CD4-positive, alpha-beta T cell treated with Interleukin-10 for 1 hour (primary cell): ENCODE measurements at places on chromosomes 7 and 10.

DNA sequence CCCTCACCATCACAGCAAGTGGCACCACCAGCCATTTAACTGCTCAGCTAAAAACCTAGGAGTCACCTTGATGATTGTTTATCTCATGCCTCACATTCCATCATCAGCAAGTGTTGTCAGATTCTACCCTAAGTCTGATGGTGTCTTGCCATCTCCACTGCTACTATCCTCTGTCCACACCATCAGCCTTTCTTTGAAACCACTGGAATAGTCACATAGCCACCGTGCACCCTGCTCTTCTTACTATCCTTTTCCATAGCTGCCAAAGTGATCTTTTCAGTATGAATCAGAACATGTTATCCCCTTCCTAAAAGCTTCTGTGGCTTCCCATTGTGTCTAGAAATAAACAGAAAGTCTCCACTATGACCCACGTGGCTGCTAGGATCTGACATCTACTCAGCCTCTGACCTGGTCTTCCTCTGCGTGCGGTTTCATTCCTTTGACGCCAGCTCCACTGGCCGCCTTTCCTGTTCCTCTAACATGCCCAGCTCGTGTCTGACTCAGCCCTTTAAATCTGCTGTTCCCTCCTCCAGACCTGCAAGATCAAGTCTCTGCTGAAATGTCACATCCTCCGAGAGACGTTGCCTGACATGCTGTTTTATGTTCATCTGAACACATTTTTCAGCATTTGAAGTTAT, 16.5 kb upstream of the CHN2 start:
- DNase-seq, result peak; percentile 25

DNA sequence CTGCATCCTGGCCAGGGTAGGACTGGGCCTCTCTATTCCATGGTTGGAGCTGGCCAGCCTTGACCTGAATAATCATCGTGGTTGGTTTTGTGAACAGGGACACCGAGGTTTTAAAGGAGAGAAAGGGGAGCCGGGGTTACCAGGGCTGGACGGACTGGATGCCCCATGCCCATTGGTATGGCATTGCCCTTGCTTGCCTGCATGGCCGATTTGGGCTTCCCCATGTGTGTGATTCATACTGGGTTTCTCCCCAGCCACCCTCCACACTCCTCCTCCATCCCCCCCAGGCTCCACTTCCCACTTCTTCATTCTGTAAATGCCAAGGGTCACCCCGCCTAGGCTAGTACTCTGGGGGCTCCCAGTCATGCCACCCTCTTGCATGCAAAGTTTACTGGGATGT, 98.8 kb upstream of the MACROH2A2 start:
- no peak for DNase-seq

GRCh38 chr7:117308891-117309290, 14.0 kb downstream of the WNT2 start:
- no peak for DNase-seq

DNA sequence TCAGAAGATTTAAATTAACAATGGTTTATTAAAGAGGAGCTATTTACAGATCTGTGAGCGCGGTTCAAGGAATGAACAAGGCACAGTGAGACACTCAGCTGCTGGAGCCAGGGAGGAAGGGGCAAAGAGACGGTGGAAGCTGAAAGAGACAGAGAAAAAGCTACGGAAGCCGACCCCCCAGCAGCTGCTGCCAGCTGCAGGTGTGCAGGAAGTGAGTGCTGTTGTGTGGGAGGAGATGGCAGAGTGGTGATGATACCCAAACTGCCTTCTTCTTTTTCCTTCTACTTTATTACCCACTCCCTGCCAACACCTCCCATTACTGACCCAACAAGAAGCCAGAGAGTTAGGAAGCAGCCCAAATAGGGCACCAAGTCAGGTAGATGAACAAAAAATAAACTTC, 41.9 kb upstream of the MBL2 start:
- DNase-seq, result no peak

DNA sequence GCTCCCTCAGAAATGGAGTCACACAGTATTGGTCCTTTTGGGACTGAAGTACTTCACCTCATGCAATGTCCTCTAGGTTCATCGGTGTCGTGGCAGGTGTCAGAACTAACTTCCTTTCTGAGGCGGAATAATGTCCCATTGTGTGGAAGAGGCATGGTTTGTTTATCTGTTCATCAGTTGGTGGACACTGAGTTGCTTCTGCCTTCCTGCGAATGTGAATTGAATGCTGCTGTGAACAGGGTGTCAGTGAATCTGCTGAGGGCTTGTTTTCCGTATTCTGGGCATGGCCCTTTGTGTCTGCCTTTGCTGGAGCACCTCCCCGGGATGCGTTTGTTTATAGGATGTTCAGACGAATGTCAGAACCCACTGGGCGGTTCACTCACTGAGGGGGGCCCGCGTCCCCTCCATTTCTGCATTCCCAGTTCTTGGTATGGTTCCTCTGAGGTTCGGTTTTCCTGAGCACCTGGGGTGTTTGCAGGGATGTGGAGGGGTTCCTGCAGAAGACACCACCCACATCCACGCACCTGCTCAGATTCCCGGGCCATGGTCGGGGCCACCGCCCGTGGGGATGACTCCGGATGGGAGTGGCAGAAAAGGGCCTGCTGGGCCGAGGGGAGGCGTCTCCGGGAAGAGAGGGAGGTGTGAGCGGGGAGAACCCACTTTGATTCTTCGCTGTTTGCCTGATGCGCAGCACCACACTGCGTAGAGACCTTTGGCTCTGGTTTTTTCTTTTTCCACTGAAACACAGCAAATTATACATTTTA, 33.1 kb downstream of the CHST12 start:
- DNase-seq, result no peak

DNA sequence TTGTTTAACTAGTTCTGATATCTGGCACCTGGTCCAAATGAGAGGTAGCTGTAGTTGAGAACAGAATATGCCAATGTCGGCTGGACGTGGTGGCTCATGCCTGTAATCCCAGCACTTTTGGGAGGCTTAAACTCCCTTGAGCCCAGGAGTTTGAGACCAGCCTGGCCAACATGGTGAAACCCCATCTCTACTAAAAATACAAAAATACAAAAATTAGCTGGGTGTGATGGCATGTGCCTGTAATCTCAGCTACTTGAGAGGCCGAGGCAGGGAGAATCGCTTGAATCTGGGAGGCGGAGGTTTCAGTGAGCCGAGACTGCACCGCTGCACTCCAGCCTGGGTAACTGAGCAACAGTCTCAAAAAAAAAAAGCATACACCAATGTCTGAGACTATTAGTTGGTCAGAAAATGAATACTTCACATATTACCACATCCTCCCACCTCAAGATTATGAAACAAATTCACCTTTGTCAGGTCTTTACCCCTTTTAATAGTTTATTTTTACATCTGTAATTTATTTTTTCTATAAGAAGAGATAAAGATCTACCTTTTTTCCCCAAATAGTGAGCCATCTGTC, 38.8 kb downstream of the EPC1 start:
- no peak for DNase-seq

DNA sequence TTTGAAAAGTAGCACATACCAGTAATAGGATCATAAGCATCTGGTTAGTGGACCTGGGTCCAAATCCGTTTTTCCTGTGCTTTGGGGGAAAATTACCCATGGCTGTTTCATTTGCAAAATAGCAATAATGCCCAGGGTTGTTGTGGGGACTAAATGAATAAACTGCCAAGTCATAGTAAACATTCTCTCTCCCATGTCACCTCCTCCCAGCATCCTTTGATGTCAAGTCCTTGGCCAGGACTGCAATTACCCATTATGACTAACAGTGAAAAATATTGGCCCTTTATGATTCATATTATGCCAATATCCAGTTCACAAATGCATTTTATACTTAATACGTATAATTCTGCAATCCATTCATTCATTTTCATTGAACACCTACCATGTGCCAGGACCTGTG, 23.0 kb downstream of the TOMM7 start:
- DNase-seq, result no peak

DNA sequence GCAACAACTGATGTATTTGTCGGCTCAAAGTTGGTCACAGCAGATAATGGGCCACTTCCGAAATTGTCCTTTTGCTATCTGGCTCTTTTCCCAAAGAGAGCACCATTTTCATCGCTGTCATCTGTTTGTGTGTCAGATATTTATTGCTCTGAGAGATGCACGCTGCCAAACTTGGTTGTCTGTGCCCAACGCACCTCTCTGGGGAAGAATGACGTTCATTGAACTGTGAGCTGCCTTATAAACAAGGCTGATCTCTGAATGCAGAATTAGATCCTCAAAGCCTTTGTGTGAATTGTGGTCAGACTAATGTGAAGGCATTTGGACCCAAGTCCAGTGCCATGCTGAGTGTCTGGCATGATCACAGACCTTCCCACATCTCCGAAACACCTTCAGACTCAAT, 174.7 kb upstream of the LYZL1 start:
- DNase-seq, result no peak

DNA sequence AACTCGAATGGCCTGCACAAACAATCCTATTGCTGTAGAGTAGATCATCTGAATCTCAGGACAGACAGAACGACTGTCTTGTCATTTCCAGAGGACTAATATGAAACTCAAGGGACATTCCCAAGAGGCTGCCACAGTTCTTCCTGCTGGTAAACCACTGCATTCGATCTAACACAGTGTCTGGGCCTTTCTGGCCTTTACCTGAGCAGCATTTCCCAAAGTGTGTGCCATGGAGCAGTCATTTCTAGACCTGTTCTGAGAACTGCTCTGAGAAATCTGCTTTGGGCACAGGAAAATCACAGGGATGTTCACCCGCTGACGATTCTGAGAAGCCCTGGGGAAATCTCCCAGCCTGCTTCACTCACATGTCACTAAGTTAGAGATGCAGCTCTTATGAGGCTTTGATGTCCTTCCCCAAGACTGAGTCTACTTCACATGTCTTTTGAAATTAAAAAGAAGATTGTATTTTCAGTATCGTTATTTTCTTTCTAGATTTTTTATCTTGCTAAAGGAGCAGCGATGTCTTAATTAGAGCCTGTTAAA, 18.4 kb downstream of the GPNMB start:
- no peak for DNase-seq

GRCh38 chr10:112735041-112735695, 214.9 kb upstream of the TCF7L2 start:
- no peak for DNase-seq

DNA sequence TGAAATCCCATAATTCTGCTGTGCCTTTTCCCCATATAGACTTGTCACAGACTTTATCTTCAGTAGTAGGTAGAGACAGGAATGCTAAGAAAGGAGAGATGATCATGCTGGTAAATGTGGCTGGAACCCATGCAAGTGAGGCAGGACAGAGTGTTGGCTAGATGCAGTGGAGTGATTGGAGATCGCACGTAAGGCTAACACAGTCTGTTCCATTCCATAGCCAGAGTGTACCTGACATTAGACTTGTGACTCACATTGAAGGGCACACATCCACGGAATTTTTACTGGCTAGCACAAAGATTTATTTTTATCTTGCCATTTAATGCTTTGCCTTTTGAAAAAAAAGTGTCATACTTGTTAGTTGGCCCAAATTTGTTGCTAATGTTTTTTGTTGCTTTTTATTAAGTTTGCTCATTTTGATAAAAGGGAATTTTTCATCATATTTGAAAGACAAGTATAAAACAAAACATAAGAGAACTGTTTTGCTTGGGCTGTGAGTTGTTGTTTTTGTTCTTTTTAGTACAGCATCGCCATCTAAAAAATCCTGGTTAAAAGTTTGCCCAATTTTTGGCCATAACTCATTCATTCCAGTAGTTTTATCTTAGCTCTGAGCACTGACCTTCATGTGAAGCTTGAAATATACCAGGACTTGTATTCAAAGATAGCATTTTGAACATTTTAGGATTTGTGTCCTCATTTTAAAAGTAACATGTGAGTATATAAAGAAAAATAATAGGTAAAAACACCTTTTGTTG, 81.0 kb downstream of the CPED1 start:
- no peak for DNase-seq

DNA sequence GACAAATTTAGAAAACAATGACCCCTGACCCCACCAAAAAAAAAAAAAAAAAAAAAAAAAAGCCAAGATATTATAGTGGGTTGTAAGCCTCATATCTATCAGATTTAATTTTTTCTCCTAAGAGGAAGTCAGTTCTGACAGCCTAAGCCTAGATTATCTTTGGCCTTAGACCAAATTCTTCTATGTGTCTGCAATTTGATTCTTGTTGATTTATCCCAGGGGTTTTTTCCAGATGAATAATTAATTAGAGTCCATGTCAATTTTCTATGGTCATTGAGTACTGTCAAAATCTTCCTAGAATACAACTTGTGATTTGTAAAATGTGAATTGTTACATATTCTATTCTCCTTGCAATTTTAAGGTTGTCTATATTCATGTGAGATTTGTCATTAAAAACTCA, 151.6 kb upstream of the CACNA2D1 start:
- no peak for DNase-seq
